ENCODE measurements at places on chromosomes 12 and 14.
A peak's percentile ranks its signal among the peaks of the same experiment; 100 is the strongest.

- DNase-seq, result no peak
Measured at GRCh38 chr14:64850369-64851137, 29.2 kb downstream of the SPTB start.

- no peak for DNase-seq
Measured at GRCh38 chr12:100027671-100028070, 42.9 kb upstream of the ANKS1B start.

DNA sequence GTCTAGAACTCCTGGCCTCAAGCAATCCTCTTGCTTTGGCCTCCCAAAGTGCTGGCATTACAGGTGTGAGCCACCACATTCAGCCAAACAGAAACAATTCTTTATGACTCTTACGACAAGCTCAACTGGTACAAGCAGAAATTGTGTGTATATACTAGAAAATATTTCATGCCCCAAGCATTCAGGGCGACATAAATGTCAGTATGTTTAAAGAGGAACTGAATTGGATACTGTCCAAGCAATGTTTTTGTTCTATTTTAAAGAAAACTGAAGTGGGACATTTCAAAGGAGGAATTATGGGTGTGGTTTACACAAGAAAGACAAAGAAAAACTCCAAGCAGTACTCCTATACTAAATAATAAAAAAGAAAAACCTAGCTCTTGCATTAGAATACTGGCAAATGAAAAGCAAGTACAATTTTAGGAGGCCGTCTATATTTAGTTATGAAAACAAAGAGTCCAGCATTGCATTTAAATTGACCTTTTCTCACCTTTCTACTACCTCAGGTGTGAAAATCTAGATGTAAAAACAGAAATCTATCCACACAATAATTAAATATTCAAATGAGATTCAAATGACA lies 48.9 kb downstream of the PPP1R12A start:
- no peak for DNase-seq

DNA sequence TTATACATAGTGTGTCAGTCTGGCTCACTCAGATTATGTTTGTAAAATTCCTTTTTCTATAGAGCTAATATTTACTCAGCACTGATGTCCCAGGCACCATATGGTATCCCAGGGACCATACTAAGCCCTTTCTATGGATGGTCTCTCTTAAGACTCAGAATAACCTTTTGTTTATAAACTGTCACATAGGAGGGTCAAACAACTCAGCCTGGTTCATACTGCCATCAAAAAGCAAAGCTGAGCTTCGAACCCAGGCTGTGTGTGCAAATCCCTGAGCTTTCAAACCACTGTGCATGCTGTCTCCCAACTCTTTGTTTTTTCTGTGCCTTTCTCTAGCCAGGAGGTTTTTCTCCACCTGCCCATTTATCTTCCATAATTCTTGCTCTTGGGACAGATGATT lies 135.6 kb upstream of the ARHGAP5 start:
- DNase-seq, result no peak

GRCh38 chr12:40587970-40588369 lies 104.3 kb upstream of the CNTN1 start:
- no peak for DNase-seq

GRCh38 chr12:47367912-47368537 lies 288.3 kb upstream of the AMIGO2 start:
- DNase-seq, result no peak

- DNase-seq, result no peak
Measured at GRCh38 chr12:59972905-59973304, 377.1 kb downstream of the SLC16A7 start.

GRCh38 chr14:91173904-91174303 lies 60.0 kb downstream of the DGLUCY start:
- no peak for DNase-seq

DNA sequence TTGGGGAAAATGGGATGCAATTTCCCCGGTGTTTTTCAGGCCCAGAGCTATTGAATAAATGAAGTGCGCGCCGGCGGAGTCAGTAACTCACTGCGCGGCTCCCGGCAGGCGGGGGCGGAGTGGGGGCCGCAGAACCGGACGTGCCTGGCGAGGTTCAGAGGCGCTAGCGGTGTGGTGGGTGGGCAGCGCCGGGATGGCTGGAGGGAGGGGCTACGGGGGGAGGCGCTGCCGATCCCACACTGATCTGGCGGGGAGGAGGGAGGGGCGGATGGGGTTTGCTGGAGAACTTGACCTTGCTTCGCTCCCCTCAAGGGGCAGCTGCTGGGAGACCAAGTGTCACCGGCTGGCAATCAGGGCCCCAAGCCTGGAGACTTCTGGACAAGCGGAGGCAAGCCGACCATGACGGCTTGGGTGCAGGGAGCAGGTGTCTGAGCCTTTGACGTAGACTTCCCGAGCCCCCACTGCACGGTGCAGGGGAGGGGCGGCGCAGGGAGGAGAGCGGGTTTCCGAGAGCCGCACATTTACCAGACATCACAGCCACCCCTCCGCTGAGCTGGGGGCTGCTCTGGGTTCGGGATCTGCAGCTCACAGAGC lies 174.1 kb upstream of the RTL1 start:
- DNase-seq, result no peak

DNA sequence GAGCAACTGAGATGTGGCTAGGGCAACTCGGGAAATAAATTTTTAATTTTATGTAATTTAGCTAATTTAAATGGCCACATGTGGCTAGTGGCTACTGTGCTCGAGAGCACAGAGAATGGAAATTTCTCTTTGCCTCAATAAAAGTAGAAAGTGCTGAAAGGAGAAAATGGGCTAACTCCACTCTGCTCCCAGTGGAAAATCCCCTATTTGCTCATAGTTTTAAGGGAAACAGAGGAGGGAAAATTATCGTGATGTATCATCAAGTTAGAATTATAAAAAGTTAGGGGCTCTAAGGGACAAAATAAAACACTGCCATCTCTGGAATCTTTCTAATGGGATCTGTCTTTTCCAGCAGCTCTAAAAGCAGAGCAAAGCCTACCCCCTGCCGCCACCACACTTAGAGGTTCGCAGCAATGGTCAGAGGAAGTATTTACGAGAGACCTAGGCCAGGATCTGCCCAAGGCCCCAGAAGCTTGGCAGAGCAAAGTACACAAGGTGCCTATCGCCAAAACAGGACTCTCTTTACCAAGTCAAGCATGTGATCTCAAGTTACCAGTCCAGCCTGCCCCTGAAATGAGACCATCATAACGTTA lies 220.7 kb downstream of the PPM1H start:
- DNase-seq, result no peak

DNA sequence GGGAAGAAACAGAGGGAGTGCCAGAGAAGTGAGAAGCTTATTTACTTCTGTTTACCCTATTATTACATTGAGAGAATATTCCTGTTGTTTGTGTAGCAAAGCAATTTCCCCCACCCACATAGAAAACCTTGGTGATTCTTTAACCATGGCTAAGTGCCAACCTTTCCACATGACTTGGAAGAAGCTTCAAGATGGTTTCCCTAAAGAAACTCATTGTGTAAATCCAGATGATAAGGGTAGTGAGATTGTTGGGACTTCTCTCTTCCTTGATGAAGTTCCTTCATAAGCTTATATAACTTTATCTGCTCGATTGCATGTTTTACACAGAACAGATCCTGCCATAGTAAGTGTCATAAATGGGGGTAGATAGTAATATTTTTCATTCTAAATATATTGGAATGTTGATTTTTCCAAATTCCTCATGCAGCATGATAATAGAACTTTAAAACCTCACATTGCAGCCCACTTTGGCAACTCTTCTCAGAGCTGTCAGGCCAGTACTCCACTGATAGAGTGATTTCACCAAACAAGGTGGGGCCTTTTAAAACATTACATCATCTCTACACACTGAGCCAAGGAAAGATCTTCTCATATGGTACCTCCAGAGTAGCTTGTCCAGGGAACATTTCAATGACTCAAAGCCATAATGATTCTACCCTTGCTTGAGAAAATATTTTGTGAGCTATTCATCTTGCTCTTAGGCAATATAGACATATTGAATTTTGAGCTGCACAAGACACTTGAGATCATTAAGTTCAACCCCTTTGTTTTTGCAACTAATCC lies 47.8 kb upstream of the KIF21A start:
- DNase-seq, result no peak

- DNase-seq, result no peak
Measured at GRCh38 chr12:115338566-115339294, 654.8 kb upstream of the TBX3 start.

DNA sequence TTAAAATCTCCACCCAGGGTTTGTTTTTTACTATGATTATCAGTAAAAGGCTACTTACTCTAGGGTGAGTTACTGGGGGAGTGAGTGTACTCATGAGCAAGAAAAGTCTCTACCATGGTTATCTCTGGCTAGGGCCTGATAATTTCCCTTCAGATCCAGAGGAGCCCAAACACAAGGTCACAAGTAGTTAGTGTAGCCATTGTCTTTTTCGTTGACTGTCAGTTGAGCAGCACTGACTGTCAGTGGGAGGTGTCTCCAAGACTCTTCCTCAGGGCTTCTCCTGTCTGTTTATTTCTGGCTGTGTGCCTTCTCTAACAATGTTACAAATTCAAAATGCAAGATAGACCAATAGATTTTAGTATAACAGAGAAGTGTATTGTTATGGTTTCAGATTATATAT lies 181.2 kb upstream of the MIS18BP1 start:
- DNase-seq, result no peak

GRCh38 chr14:50321009-50321660 lies 9.0 kb downstream of the DMAC2L start:
- DNase-seq, result peak; percentile 88

DNA sequence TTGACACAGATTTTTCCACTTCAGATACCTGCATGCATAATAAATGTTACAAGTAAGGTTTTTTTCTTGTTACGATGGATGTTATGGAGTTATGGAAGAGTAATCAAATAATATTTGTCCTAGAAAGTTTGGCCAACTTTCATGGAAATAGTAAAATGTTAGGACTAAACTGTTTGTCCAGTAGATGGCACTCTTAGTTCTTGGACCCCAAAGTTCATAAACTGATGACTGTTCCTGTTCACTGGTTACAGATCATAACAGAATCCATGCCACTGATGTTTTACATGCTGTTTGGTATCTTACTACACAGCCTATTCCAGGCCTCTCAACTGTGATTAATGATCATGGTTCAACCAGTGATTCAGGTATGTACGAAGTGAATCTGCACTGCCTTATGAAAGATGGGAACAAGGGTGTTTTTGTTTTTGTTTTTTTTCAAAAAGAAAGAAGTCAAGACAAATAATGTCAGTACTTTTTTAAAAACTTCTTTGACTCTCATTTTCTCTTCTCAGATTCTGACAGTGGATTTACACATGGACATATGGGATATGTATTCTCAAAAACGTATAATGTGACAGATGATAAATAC lies 48.8 kb upstream of the SLCO1C1 start:
- DNase-seq, result peak; percentile 62

DNA sequence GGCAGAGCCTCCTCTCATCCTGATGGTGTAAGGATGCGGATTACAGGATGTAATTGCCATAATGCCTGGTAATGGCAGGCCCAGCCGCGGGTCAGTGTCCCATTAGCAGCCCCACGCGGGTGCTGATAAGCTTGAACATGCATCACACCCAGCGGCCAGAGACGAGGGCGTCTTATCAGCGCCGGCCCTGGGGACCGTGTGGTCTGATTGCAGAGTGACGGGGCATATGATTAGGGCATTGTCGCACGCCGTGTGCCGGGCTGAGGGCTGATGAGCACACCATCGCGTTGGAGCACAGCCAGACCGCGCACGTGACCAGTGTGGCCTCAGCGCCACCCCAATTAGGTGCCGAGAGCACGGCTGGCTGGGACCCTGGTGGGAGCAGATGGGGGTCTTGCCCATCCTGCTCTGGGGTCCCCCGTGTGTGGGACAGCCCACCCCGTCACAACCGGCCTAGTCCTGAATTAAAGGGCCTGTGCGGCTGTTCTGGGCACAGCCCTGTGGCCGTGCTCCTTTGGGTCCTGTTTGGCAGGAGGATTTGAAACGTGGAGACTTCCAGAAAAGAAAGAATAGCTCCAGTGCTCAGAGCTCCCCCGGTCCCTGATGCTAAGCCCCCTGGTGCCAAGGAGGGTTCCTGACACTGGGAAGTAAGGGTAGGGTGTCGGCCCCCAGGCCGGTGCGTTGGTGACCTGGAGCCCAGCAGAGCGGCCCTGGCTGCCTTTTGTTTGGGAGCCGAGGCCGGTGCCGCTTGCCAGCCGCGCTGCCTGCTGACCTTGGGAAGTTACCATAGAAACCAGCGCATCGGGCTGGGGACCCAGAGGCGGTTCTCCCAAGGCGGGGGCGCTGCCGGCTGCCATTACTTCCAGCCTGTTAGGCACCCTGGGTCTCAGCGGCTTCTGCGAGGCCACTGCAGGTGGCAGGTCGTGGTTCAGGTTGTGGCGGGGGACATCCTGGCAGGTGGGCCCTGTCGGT lies 20.7 kb downstream of the KIF26A start:
- no peak for DNase-seq

GRCh38 chr14:26626256-26626655 lies 28.4 kb upstream of the NOVA1 start:
- no peak for DNase-seq

GRCh38 chr12:57803319-57803893 lies 15.1 kb downstream of the AVIL start:
- DNase-seq, result peak; percentile 43

DNA sequence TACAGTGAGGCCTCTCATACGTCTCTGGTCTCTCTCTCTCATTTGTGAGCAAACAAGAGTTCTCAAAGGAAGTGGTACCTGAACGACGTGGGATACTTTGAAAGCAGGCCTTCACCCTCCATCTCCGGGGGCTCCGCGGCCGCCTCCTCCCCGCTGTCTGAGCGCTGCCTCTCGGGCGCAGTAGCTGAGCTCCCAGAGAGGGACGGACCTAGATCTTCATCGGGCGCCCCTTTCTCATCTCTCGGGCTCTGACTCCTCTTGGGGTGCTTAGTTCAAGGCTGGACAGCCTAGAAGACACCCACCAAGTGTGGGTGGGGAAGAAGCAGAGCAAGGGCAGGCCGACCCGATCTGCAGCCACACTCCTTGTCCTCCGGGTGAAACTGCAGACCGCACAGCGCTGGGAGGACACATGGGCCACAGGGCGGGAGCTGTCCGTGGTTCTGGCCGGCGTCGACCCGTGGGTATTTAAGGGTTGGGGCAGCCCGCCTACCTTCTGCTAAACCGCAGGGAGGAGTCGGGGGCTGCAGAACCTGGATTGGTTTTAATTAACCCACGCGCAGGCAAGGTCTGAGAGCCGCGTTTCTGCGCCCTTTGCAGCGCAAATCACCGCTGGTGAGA lies 92.7 kb downstream of the PAH start:
- no peak for DNase-seq

- DNase-seq, result no peak
Measured at GRCh38 chr12:109445191-109445609, 31.9 kb downstream of the KCTD10 start.

- DNase-seq, result no peak
Measured at GRCh38 chr12:124142395-124143035, 152.4 kb upstream of the RFLNA start.

All from NCI-H526 (cell line).